ENCODE measurements at places on chromosomes 2 and 18. TPM values are rescaled to one million over a fixed set of nuclear protein-coding genes. Genes with fewer than 3 reads are reported as not detected.

DNA sequence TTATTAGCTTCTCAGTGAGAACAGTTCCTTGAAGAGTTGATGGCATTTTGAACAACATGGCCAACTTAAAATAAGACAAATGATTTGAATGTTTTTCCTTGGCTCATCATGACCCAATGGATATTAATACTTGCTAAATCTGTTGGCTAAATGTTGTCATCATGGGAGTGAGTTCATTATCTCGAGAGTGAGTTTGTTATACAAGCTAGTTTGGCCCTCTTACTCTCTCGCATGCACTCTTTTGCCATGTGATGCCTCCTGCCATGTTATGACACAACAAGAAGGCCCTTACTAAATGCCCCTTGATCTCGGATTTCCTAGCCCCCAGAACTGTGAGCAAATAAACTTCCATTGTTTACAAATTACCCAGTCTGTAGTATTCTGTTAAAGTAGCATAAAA, 22.9 kb upstream of the SANBR start:
- ATAC-seq, result no peak

DNA sequence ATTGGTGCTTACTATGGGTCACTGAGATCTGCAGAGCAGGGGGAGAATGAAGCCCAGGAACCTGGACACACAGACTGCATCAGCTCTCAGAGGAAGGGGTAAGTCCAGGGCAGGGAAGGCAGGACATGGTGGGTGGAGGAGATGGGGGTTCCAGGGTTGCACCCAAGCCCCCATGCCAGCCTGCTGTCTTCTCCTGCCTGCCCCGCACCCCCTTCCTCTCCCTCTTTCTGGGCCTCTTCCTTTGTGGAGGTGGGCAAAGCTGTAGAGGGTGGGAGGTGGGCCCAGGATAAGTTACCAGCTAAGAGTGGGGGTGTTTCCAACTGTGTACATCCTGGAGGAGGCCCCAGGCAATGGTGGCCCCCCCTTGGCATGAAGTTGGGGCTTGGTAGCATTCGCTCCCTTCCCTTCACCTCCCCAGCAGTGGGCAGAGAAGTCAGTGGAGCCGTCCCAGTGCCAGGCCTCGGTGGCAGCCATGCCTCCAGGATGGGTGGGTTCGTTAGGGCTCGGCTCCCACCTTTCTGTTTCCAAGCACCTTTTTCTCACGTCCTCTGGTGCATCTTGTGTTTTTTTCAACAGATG, 132.2 kb downstream of the CLIP4 start:
- no peak for ATAC-seq

PTPRM gene
- total RNA-seq, result 5.3 TPM

- ATAC-seq, result peak; percentile 69
Measured at GRCh38 chr2:3633089-3633981, 24.7 kb upstream of the ALLC start.

FSHR gene
- total RNA-seq, result not detected

Data from esophagus mucosa (tissue), 1 donor.